ENCODE measurements at places on chromosomes 6 and 20.
A peak's percentile ranks its signal among the peaks of the same experiment; 100 is the strongest.

- no peak for DNase-seq
Observed at GRCh38 chr6:84150705-84151104, 76.7 kb downstream of the CEP162 start.

DNA sequence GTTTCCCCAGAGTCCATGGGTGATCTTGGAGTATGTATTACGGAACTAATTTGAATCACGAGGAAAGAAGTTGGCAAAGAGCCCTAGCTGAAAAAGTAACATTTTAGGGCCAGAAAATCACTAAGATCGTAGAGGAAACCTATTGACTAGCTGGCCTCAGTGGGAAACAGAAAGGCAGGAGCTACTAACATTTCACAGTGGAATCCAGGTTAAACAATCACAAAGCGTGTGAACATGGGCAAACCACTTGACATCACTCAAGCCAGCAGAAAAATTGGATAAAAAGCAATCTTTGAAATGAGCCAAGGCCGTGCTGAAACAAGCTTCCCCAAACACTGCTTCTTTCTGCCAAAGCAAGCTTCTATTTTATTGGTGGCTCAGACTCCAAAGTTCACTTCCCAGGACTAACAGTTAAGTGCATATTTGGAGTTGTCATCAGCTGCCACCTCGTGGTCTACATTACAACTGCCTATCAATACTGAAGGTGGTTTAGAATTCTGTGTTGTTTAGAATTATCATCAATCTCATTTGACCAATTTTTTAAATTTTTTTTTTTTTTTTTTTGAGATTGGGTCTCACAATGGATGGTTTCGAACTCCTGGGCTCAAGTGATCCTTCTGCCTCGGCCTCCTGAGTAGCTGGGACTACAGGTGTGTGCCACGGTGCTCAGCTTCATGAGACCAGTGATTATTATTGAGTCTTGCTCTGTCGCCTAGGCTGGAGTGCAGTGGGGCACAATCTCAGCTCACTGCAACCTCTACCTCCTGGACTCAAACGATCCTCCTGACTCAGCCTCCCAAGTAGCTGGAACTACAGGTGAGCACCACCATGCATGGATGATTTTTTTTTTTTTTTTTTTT is 10.6 kb downstream of the RPS10 start:
- DNase-seq: peak; percentile 62

DNA sequence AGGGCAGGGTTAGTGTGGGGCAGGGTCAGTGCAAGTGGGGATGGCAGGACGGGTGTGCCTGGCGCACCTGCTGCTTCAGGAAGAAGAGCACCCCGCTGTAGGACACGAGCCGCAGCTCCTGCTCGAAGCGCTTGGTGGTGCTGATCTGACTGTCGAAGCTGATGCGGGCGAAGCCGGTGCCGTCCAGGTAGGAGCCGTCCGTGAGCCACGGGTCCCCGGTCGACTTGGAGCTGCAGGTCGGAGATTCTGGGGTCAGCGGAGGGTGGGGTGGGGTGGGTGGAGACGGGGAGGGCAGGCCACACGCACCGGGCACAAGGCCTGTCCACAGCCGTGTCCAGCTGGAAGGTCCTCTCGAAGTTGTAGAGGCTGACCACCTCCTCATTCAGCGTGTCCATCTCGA is 10.2 kb downstream of the ADRM1 start:
- DNase-seq: no peak

GRCh38 chr6:111978532-111979149 is 75.3 kb upstream of the CCN6 start:
- DNase-seq: no peak

GRCh38 chr6:107729098-107729497 is 95.0 kb downstream of the SCML4 start:
- no peak for DNase-seq

DNA sequence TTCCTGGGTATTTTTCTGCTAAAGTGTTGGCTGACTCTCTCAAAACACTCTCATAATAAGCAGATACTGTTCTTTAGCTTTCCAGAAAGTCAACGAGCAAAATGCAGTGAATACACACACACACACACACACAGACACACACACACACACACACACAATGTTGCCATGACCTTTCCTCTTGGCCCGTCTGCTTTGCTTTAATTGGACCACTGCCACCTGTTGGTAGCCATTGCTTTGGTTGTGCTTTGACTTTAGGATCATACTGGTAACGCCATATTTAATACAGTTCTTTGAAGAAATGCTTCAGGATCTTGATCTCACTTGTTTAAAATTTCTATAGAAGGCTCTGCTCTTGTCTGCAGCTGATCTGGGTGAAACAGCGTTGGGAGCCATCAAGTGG is 4.4 kb downstream of the FIG4 start:
- DNase-seq: no peak

DNA sequence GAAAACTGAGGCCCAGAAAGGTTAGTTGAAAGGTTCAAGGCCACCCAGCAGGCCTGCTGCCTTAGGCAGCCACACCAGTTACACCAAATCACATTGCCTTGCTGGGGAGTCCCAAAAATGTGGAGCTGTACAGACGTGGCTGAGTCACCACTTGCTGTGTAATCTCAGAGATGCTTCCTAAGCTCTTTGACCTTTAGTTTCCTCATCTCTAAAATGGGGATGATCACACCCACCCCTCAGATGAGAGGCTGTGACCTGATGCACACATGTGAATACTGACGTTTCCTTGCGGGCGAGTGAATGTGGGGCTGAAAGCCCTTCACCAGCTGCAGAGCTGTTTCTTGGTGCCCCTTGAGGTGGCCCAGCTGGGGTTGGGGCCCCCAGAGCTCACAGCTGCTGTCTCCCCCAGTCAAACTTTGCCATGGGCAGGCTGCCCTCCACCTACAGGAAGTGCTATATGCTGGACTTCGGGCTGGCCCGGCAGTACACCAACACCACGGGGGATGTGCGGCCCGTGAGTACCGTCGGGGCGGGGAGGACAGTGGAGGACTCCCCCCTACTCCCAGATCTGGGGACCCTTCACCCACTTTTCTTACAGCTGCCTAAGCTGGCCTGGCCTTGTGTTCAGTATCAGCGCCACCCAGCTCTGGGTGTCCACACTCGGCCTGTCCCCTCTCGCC is 11.0 kb downstream of the TTBK1 start:
- DNase-seq: no peak

DNA sequence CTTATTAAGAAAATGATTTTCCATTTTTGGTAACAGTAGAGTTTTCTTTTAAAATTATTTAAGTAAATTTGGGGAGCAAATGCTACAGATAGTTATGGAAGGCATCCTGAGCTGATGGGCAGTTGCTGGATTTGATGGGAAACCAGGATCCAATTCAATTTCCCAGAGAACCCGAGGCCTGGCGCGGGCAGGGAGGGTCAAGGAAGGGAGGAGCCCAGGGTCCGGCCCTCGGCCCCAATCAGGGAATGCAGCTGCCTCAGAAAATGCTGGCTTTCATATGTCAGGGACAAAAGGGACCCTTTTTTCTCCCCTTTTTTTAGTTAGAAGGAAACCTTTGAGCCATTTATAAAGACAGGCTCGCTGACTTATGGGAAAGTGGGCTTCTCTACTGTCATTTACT is 42.1 kb downstream of the CTCFL start:
- DNase-seq: no peak

GRCh38 chr6:90466154-90466940 is 120.5 kb downstream of the MAP3K7 start:
- DNase-seq: no peak

GRCh38 chr6:12313306-12313991 is 23.3 kb downstream of the EDN1 start:
- DNase-seq: no peak

DNA sequence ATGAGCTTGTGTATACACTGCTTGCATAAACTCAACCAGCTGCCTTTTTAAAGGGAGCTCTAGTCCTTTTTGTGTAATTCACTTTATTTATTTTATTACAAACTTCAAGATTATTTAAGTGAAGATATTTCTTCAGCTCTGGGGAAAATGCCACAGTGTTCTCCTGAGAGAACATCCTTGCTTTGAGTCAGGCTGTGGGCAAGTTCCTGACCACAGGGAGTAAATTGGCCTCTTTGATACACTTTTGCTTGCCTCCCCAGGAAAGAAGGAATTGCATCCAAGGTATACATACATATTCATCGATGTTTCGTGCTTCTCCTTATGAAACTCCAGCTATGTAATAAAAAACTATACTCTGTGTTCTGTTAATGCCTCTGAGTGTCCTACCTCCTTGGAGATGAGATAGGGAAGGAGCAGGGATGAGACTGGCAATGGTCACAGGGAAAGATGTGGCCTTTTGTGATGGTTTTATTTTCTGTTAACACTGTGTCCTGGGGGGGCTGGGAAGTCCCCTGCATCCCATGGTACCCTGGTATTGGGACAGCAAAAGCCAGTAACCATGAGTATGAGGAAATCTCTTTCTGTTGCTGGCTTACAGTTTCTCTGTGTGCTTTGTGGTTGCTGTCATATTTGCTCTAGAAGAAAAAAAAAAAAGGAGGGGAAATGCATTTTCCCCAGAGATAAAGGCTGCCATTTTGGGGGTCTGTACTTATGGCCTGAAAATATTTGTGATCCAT is 15.3 kb downstream of the TNFAIP3 start:
- peak; percentile 47 for DNase-seq

- DNase-seq: no peak
Observed at GRCh38 chr6:31573239-31574105, 1.4 kb downstream of the LTA start.

- DNase-seq: no peak
Observed at GRCh38 chr20:1341561-1342265, 12.8 kb upstream of the SDCBP2 start.

GRCh38 chr20:22732751-22733150 is 148.4 kb upstream of the FOXA2 start:
- no peak for DNase-seq

DNA sequence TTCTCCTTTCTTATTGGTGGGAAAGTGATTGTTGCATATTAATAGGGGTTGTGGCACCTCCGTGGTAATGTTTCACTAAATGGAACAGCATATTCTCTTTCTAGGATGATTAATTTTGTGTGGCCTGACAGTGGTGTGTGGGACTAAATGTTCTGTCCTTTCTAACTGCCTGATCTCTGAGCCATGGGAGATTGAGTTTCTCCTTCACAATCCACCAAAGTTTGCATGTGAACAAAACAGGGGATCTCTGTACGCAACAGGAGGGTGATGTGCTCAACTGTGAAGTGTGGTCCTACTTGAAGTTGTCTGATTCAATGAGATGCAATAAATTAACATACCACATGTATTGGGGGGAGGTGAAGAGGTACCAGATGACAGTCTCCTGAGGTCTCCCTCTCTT is 19.3 kb downstream of the BCAS1 start:
- no peak for DNase-seq

GRCh38 chr6:119966484-119966883 is 616.9 kb upstream of the MAN1A1 start:
- DNase-seq: no peak

- DNase-seq: peak; percentile 67
Observed at GRCh38 chr20:44217342-44218092, 6.9 kb upstream of the OSER1 start.

GRCh38 chr20:63268671-63269439 is 3.8 kb upstream of the ARFGAP1 start:
- DNase-seq: no peak

DNA sequence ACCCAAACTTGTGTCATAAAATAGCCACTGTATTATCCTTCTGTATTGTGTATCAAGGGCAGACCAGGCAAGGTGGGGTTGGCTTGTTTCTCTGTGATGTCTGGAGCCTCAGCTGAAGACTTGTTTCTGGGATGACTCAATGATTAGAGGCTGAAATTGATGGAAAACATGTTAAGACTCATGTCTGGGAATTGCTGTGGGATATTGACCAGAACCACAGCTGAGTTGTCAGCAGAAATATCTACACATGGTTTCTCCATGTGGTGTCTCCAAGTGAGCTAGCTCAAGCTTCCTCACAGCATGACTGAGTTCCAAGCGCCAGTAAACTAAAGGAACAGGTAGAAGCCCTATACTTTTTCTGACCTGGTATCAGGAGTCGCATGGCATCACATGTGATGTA is 128.5 kb upstream of the SYNDIG1 start:
- no peak for DNase-seq

DNA sequence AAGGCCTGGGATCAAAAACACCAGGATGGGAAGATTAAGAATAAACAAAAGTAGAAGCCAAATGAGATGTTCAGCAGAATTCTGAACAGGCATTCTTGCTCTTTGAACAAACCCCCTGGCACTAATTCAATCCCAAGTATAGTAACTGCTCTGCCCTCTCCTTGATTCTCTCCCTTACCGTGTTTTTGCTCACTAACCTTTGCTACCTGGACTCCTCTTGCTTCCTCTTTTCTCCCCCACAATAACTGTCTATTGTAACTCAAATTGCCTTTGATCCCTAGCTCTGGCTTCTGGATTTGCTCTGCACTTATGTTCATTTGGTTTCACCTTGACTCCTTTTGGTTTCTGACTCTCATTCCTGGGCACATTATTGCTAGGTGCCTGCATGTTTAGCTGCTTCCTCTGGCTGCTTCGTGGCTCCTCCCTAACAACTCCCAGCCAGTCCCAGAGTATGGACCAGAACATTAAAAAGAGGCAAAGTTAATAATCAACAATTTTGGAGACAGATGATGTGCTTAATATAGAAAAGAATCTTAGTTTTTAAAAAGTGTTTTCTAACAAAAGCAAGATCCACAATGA is 65.4 kb upstream of the PHIP start:
- no peak for DNase-seq

- DNase-seq: no peak
Observed at GRCh38 chr6:28134716-28135115, 7.0 kb upstream of the ZKSCAN8 start.

DNA sequence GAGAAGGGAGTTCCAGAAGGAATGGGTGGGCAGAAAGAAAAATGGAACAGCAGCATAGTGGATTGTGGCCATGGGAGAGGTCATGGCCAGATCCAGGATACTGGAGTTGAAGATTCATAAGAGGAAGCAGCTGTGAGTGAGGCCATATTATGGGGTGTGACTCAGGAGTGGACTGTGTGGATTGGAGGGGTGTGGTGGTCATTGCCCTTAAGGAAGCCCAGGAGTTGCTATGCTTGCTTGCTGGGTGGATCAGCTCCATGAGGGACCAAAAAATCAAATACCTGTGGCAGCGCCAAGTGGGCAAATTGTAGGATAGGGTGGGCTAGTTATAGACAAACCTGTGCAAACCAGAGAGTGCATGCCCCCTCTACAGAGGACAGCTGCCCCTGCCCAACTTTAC is 18.3 kb downstream of the LRRC1 start:
- DNase-seq: no peak

DNA sequence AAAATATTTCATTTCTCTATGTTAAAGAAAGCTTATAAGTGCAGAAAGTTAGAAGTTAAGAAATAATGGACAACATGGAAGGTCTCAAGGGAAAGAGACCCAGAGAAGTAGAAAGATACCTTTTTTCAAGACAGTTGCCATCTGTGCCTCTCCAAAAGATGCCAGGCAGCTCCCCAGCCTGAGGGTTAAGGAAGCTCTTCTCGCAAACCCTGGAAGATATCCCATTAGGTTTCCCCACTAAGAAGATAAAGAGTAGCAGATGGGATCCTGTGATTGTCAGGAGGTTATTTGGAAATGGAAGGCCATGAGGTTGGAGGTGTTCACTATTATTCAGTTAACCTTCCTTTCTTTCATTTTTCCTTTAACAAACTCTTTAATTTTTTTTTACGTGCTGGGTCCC is 110.1 kb upstream of the SIM1 start:
- DNase-seq: no peak

- no peak for DNase-seq
Observed at GRCh38 chr20:6490849-6491248, 276.6 kb upstream of the BMP2 start.

GRCh38 chr20:46195264-46196036 is 77.3 kb downstream of the CD40 start:
- DNase-seq: no peak

Data from naive thymus-derived CD4-positive, alpha-beta T cell (primary cell).